ENCODE measurements at places on chromosomes 5 and 9.
A peak's percentile ranks its signal among the peaks of the same experiment; 100 is the strongest.

DNA sequence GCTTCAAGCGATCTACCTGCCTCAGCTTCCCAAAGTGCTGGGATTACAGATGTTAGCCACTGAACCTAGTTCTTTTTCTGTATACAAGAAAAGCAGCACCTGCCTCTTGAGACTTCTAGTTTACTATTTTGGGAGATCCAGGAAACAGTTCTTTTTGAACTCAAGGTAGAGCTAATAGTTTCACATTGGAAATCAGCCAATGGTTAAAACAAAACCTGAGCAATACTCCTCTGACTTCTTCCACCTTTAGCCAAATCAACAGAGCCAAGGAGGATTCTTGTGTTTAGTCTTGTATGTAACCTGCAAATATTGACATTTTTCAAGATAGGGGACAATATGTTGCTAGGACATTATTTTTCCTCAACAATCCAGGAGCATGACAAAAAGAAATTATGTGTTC, 349.4 kb downstream of the SH3GL2 start:
- no peak for DNase-seq

GRCh38 chr9:108850293-108850897, 5.4 kb downstream of the ACTL7B start:
- DNase-seq, result no peak

DNA sequence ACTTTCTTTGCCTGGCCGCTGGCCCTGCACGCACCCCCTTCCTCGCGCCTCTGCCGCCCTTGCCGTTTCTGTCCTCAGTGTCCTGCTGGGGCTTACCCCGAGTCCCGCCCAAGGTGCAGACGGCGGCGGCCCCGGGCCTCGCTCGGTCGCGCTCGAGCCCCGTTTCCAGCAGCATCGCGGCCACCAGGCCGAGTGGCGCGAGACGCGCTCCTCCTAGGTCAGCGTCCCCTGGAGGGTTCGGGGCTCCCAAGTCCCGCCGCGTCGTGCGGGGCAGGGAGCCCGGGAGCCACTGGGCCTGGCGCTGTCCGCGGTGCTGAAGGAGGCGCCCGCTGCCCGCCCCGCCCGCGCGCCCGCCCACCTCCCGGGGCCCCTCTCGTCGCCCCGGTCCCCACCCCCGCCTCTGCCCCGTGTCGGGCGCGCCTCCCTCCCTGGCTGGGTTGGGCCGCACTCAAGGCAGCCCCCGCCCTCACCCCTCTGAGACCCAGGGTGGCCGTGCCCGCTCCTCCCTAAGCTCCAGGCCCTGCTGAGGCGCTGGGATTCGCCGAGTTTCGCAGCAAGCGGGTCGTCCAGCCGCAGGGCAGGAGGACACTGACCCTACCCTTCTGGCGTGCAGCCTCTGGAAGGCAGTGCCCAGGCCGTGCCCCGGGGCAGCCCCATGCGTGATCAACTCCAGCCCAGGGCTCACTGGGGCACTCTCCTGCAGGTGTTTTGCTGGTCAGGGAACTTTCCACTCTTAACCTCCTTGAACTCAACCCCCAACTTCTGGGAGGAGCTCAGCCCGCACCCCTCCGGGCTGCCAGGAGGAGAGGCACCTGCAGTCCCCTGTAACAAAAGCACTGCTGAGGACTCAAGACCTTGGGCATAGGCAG, at the start of gene LHX3:
TSS of gene LHX3 (minus strand) at position 291 of the 869 bp plus-strand sequence. CDS start at position 175, 116 bp downstream.
- DNase-seq, result no peak

- DNase-seq, result no peak
Measured at GRCh38 chr9:124664143-124664542, 107.0 kb downstream of the NR6A1 start.

GRCh38 chr5:137636830-137637714, 98.8 kb downstream of the KLHL3 start:
- DNase-seq, result no peak

DNA sequence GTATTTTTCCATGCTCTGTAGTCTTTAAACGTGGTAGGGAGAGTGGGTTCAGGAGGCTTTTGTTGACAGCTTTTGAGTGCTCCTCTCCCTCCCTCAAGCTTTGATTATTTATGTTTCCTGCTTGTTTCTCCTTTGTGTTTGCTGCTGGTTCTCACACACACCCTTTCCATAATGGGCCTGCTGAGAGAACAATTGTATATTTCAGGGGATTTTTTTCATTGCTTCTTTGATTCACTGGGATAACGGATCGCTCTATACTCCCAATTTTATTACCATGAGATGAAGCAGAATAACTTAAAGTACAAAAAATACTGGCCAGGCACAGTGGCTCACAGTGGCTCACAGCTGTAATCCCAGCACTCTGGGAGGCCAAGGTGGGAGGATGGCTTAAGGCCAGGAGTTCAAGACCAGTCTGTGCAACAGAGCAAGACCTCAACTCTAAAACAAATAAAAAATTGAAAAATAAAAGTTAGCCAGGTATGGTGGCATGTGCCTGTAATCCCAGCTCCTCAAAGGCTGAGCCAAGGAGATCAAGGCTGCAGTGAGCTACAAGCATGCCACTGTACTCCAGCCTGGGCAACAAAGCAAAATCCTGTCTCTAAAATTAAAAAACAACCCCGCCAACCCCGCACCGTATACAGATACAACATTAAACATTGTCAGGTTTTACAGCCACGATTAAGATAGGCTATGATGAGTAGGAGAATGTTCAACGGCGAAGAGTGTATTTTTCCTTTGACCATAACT, 66.9 kb downstream of the USP20 start:
- DNase-seq, result no peak

DNA sequence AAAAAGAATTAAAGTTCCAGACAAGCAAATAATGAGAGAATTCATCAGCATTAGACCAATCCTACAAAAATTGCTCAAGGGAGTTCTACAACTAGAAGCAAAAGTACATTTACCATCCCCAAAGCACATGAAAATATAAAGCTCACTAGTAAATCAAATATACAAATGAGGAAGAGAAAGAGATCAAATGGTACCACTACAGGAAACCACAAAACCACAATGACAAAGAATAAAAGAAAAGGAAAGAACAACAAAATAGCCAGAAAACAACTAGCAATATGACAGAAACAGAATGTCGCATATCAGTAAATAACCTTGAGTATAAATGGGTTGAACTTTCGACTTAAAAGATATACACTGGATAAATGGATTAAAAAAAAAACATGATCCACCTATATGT, 739.0 kb downstream of the DTWD2 start:
- no peak for DNase-seq

GRCh38 chr9:36082931-36083330, 46.2 kb downstream of the RECK start:
- DNase-seq, result no peak

- no peak for DNase-seq
Measured at GRCh38 chr9:107778661-107779060, 289.1 kb upstream of the KLF4 start.

DNA sequence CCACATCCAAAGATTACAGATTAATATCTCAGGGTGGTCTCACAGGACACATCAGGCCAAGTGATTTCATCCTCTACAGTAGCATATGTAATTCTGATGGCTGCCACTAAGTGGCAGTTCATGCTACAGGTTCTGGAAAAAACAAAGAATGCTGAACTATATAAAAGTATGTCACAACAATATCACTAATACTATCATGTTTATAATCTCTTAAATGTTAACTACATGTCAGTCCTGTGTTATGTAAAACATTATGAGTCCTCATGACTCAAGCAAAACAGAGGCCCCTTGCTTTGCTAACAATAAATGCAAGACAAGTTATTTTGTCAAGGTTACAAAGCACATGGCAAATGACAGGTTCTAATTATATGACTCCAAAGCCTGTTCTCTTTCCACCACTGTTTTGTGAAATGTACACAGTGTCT, 233.2 kb downstream of the FBXL17 start:
- DNase-seq, result peak; percentile 1

- DNase-seq, result no peak
Measured at GRCh38 chr9:125515983-125516940, 190.7 kb downstream of the MAPKAP1 start.

DNA sequence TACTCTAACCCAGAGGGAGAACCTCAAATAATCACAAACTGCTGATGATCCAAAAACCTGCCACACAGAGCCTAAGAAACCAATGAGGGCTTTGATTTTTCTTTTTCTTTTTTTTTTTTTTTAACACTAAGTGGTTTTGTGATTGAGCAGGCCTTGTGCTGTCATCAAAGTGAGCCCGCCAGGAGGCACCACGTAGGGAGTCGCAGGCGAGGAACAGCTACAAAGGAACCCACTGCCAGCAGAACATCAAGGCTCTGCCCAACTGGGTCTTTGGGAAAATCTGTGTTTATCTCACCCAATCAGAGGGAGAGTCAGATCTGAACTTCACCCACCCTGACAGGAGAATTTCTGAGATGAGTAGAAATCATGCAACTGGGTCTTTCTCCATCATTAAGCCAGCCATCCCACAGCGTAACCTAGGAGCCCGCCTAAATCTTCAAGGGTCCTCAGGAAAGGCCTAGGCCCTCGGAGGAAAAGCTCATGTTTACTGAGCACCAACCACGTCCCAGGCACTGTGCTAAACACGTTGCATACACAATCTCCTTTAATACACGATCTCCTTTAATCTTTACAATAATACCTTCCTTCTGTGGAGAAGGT, 126.9 kb upstream of the FSTL4 start:
- no peak for DNase-seq

- DNase-seq, result no peak
Measured at GRCh38 chr5:37807015-37807414, 32.8 kb downstream of the GDNF start.

GRCh38 chr9:122031776-122032175, 61.3 kb downstream of the TTLL11 start:
- no peak for DNase-seq

GRCh38 chr5:154521756-154522155, 43.7 kb upstream of the HAND1 start:
- no peak for DNase-seq

- DNase-seq, result no peak
Measured at GRCh38 chr9:38681747-38682227, 38.1 kb downstream of the FAM240B start.

GRCh38 chr9:97794666-97795065, 58.4 kb upstream of the FOXE1 start:
- no peak for DNase-seq

DNA sequence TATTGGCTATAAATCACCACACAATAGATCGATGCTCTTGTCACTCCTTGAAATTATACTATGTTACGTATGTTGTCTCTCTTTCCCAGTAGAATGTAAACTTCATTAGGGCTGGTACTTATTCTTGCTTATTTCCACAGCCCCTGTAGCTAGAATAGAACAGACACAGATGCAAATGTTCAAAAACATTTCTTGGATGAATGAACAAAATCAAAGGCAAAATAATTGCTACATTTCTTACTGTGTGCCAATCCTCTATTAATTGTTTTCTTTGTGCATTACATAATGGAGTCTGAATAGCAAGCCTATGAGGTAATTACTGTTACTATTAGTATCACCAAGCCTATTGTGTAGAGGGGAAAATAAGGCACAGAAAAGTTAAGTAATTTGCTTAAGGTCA, 725 bp upstream of the OR13C2 start:
- no peak for DNase-seq

GRCh38 chr9:127098916-127099553, 23.4 kb downstream of the ANGPTL2 start:
- DNase-seq, result no peak

GRCh38 chr9:128484686-128485413, 19.7 kb upstream of the GLE1 start:
- no peak for DNase-seq

DNA sequence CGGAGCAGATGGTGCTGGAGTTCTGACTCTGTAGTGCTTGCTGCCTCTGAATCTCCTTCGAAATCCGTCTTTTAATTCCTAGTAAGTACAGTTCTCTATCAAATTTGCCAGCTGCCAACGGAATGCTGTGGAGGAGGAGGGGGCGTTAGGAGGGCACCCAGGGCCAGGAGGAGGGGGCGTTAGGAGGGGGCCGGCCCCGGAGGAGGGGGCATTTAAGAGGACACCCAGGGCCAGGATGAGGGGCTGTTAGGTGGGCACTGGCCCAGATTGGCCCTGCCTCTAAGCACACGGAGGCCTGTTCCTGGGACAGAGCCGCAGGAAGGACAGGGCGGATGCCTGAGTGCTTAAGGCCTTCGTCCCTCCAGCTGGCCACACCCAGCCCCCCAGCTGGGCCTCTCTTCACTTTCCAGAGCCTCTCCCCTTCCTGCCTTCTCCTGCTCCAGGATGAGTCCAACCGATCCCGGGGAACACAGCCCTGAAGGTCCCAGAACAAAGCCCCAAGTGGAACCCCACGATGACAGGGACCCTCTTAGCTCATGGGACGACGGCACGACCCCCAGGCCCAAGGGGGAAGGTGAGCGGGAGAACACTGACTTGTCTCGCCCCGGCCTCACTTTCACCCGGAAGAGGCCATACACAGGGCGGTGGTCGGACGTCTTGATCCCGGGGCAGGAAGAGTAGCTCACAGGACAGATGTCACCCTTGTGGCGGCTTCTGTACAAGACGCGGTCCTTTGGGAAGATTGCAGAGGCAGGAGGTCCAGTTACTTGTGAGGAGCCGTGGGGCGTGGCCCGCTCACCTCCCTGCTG, 9.8 kb downstream of the INPP5E start:
- DNase-seq, result no peak

DNA sequence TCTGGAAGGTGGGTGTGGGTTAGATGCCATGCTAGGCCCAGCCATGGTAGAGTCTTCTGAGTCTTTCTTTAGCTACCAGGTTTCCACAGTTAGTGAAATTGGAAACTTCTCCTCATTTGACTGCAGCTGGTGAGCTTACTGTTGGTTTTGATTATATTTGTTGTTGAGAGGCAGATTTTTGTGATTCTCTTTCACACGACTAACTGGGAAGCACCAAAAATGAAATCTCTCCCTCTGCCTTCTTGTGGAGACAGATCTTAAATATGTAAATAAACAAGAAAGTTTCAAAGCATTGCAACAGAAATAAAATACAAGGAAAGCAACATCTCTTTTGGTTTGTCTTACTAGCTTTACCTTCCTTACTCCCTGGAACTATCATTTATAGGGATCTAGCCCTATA, 122.2 kb downstream of the CEMIP2 start:
- no peak for DNase-seq

- DNase-seq, result no peak
Measured at GRCh38 chr5:175325681-175326080, 118.3 kb downstream of the DRD1 start.

DNA sequence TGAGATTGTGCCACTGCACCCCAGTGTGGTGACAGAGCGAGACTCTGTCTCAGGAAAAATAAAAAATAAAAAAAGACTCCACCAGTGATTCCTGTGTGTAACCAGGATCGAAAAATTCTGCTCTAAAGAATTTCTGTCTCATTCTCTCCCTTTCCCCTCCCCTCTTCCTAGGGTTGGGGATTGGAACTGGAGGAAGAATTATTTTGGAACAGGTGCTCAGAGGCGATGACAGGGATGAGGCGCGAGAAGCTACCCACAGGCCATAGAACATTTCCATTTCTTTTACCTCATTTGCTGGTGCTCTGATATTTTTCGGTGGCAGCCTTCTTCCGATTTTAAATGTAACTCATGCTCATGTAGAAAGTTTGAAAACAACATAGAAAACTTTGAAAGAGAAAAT, 80.1 kb downstream of the DAPK1 start:
- DNase-seq, result no peak

GRCh38 chr5:94316916-94317838, 301.2 kb downstream of the KIAA0825 start:
- no peak for DNase-seq
